ENCODE measurements at places on chromosomes 11 and 22.

DNA sequence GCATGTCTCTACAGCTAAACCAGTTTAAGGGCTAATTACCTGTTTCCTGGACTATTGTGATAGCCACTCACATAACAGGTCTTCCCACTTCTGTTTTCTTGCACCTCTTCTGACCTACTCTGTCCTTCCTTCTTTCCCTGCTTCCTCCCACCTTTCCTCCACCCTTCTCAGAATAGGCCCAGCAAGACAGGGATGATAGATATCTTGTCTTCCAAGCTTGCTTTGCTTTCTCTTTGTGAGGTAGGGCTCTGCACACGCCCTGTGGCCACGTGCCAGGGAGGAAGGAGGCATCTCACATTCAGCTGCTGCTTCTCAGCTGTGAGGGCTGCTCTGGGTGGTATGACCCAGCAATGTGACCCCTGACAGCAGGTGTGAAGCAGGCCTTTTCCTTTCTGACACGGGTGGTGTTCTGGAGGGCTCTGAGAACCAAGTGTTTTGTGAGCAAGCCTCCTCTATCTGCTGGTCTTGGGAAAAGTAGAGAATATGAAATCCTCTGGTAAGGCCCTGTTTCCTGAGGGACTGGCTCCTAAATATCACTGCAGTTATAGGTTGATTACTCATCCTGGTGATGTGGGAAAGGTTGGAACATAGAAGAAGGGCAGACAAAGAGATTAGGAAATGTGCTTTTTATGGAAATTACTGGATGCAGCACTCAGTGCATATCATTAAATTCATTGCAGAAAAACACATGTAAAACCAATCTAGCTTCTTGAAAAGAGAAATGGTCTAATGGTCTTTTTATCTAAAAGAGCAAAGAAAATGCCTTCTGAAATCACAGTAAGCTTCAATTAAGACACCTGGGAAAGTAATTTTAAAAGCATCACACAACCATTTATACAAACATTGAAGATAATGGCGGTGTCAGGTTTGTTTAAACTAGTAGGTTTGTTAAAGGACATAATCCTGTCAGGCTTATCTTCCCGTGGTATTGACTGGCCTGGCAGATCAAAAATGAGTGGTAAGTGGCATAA, 8.5 kb downstream of the AMOTL1 start:
- no peak for DNase-seq
- no peaks in the 10 kb centered on the region for H3K36me3 ChIP-seq
- no peak overlapping the region for H3K27ac ChIP-seq
- peaks cover 27% of the 10 kb centered on the region for H3K4me1 ChIP-seq
- H3K27me3 ChIP-seq, result peaks cover 35% of the 10 kb centered on the region

DNA sequence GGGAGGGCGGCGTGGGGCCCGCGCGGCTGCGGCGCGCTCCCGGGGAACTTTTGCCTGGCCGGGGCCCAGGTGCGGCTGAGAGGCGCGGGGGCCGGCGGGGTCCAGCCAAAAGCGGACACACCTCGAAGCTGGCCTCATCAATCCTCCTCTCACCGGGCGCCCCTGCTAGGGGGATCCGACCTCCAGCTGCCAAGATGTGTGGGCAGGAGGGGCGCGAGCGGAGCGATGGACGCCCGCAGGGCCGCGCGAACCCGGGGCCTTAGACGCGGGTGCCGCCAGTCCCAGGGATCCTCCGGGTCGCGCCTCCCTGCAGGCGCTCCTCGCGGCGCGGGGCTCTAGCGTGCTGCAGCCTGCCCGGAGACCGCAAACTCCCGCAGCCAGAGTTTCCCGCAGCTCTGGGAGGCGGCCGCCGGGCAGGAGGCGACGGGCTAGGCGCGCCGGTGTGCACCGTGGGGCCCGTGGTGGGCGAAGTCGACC, 785 bp downstream of the IGSF9B start:
- no peak overlapping the region for H3K27ac ChIP-seq
- H3K4me3 ChIP-seq, result peak overlapping the region; percentile 56
- H3K27me3 ChIP-seq, result peaks cover 19% of the 10 kb centered on the region
- no peak for DNase-seq

- no peaks in the 10 kb centered on the region for H3K36me3 ChIP-seq
- no peaks in the 10 kb centered on the region for H3K27me3 ChIP-seq
- H3K27ac ChIP-seq, result no peak overlapping the region
- H3K4me3 ChIP-seq, result no peak overlapping the region
These were observed 29.5 kb upstream of the IGSF9B start for GRCh38 chr11:133985981-133986944.

- H3K4me3 ChIP-seq, result peak overlapping the region; percentile 93
- DNase-seq, result no peak
- H3K27me3 ChIP-seq, result peaks cover 3% of the 10 kb centered on the region
- peak overlapping the region; percentile 98 for H3K27ac ChIP-seq
These were observed 2.4 kb downstream of the ATF4 start for GRCh38 chr22:39522567-39523300.

DNA sequence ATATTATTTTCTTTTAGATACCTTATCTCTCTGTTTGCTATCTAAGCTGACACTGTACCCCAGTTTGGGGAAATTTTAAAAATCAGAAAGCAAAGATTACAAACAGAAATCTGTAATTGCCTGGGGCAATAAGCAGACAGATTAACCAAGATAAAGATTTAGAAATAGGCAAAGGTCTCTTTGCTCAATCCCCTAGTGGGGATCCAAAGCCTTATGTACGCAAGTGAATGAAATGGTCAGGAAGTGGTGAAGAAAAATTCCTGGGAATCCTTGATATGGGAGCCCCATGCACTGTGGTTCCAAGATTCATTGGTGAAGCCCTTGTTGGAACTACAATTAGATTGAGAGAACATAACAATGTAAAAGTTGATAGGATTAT, 139.5 kb upstream of the GUCY1A2 start:
- DNase-seq, result no peak
- H3K27me3 ChIP-seq, result no peaks in the 10 kb centered on the region
- H3K4me3 ChIP-seq, result no peak overlapping the region
- H3K27ac ChIP-seq, result no peak overlapping the region
- no peaks in the 10 kb centered on the region for H3K36me3 ChIP-seq
